ENCODE measurements at places on chromosomes 2 and 18.

- DNase-seq, result no peak
Measured at GRCh38 chr2:96867756-96868554, 1.9 kb downstream of the SEMA4C start.

DNA sequence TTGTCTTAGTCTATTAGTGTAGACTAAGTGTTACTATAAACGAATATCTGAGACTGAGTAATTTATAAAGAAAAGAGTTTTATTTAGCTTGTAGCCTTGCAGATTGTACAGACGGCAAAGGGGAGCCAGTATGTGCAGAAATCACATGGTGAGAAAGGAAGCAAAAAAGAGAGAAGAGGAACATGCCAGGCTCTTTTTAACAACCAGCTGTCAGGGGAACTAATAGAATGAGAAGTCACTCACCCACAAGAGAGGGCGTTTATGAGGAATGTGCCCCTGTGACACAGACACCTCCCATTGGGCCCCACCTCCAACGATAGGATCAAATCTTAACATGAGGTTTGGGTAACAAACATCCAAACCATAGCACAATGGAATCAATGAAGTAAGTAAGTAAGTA, 20.6 kb upstream of the ZNF804A start:
- no peak for DNase-seq

DNA sequence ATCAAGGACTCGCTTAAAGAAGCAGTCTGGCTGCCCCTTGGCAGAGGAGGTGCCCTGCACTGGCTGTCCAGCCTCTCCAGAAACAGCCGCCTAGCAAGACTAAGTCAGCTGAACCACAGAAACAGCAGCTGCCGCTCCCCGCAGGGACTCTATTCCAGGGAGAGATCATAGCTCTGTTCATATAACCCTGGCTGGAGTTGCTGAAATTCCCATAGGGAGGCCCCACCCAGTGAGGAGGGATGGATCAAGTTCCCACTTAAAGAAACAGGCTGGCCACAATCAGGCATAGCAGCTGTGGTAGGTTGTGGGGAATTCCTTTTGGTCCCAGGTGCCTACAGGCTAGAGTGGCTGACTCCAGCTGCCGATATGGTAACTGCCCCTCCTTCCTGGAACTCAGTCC, 74.2 kb upstream of the MC4R start:
- DNase-seq, result no peak

DNA sequence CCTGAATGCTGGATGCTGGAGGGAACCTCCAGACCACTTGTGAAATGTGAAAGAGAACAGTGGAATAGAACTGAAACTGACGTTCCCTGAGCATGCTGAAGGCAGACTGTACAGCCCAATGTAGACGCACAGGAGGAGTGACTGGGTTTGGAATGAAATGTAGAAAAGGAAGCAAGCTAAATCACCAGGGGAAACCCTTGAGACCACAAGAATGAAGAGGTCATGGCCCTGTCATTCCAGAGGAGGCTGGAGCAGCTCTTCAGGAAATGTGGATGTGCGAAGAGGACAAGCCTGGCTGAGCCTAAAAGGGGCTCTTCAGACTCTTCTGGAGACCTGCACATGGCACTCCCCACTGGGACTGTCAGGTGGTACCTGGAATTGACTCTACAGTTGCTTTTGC, 118.5 kb upstream of the ALPP start:
- no peak for DNase-seq

- DNase-seq, result no peak
Measured at GRCh38 chr18:22285361-22286140, 116.2 kb downstream of the GATA6 start.

GRCh38 chr2:152826581-152827279, 108.3 kb downstream of the ARL6IP6 start:
- DNase-seq, result no peak

DNA sequence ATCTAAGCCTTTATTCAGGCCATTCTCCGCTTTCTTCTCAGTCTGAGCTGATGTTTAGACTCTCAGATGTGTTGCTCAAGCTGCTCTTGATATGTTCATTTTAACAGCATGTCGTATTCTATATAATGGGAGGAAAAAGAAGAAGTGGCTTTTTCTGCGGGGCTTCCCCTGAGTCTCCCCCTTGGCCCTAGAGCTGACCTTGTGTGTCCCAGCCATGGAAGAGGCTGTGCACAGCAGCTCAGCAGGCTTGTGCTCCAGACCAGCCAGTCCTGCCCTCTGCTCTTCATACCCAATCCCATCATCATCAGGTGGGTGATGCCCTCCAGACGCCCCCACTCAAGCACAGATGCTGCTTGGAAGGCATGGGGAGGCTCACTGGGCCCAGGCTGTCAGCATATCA, 155.1 kb upstream of the CELF4 start:
- DNase-seq, result no peak

GRCh38 chr2:70133491-70134322, 46.4 kb downstream of the PCBP1 start:
- DNase-seq, result peak; percentile 56

DNA sequence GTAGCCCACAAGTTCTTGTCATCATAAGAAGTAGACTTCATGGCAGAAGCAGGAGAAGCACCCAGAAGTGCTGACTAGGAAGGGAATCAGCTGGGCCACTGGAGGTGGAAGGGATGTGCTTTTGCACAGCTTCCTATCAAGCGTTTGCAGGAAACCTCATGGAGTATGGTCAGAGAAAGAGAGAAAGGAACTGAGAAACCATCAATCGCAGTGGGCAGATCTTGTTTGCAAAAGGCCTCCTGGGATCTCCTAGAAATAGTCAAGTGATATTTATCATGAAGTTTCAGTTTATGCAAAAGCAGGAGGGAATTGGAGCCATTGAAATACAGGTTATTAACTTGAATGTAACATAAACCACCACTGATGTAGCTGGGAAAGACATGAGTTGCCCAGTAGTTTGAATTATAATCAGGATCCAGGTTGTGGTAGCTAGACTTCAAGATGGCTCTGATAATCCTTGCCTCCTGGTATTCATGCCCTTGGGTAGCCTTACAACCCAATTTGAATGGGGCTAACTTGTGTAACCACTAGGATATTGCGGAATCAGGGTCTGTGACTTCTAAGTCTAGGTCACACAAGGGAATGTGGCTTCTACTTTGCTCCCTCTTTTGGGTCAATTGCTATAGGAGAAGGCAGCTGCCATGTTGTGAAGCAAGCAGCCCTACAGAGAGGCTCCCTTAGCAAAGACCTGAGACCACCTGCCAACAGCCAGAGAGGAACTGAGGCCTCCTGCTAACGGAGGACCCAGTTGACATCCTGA, 69.8 kb upstream of the TCF4 start:
- DNase-seq, result no peak

GRCh38 chr2:74327199-74327598, 16.0 kb downstream of the SLC4A5 start:
- no peak for DNase-seq

DNA sequence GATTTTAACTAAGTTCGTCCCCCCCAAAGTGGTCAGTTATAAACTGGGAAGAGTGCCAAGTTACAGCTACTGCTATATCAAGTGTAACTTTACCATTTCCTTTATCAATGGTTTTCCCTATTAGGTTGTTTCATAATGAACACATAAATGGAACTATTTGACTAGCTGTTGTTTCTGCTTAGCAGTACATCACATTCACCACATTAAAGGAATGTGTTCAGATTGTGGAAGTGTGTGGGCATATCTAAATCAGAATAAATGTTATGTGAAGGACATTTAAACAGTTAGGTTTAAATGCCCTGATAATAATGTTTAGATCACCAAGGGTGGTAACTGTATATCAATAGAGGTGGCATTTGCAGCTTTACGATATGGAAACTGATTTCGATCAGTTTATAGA, 45.1 kb downstream of the SLC9A4 start:
- DNase-seq, result no peak

DNA sequence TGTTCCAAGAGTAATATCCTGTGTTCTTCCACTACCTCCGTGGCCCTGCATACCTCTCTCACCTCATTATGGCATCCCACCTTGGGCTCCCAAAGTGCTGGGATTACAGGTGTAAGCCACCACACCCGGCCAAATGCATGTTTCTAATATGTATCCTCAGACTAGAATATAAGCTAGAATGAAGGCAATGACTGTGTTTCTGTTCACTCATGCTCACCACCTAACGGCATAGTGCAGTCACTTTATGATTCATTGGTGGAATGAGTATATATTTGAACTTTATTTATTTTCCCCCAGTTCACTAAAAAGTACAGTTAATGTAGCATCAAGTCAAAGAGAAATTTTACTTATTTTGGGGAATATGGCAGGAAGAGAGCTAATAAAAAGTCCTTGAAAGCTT, 11.3 kb downstream of the PIGN start:
- peak; percentile 11 for DNase-seq

DNA sequence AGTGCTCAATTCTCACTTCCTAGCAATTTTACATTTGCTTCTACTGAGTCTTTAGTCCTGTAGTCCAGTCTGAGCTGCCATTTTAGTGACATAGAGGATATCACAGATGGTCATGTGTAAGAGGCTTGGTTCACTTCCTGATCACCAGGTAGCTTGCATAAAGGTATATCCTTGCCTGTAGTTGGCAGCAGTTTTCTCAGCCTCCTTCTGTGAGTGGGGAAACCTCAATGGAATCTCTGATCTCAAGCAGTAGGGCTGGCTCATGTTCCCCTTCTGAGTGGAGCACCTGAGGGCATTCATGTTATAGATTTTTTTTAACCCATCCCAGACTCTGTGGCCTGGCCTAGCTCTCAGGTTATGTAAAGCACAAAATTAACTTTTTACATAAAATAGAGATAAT, 278.4 kb downstream of the RDH14 start:
- no peak for DNase-seq

GRCh38 chr18:42730272-42730671, 385.2 kb downstream of the RIT2 start:
- DNase-seq, result no peak

DNA sequence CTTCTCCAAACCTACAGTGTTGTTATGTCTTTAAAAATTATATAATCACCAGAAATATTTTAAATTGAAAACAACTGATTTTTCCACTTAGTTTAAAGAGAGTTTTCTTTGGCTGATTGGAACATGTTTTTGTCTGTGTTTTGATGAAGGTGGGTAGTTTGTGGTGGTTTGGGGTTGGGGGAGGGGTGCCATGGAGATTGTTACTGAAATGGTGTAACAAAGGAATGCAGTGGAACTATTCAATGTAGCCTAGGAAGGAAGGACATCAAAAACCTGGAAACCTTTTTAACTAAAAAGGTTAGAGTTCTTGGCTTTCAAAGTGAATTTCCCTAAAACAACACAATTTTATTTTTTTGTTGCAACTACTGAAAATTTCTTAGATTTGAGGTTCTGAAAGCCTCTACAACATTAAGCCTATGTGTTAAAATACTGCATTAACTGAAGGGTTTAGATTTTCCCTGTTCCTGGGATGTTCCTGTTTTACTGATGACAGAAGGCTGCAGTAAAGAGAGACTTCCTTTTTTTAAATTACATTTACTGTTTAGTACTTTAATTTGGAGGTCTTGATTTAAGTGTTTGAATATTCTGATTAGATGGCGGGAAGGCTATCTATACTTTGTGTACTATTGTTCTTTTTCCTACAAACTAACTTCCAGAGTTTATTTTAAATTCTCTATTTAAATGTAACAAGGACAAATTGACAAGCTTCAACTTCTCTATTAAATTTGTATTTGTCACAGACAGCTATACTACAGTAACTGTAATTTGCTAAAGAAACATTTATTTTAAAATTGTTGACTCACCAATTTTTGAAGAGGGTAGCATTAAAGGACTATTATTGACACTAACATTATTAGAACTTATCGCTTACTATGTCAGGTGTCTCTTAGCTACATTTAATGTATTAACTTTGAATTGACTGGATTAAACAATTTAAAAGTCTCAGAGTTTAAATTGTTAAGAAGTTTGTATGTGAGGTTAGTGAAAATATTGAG, 87.7 kb downstream of the LIMS1 start:
- DNase-seq, result no peak

- DNase-seq, result no peak
Measured at GRCh38 chr18:46360102-46360699, 256.0 kb downstream of the HAUS1 start.

- peak; percentile 45 for DNase-seq
Measured at GRCh38 chr2:74507926-74508520, 528 bp upstream of the PCGF1 start.

DNA sequence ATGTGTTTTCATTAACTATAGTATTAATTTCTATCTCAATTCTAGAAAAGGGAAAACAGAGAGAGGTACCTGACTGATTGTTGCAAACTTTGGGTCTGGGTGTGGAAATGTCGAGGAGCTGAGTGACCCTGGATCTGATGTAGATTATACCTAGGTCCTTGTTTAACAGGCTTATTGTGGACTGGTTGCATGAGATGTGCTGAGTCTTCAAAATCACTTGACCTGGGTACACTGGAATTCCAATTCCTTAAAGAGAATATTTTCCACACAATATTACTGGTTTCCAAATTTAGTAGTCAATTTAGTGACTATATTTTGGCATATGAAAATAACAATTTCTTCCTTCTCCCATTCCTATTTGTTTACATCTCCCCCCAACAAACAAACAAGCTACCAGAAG, 13.6 kb downstream of the DUSP11 start:
- no peak for DNase-seq

DNA sequence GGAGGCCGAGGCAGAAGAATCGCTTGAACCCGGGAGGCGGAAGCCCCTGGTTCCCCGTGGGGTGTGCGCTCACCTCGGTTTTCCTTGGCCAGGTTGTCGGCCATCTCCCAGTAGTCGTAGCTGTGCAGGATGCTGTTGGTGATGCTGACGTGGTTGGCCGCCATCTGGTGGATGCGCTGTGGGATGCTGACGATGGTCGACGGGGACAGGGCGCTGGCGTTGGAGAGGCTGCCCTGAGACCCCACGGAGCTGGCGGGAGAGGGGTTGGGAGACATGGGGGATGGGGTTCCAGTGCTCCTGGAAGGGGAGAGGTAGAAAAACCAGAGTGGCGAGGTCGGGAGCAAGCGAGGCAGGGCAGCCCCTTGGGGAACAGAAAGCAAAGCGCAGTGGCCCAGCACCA, 64.4 kb upstream of the REV1 start:
- no peak for DNase-seq

GRCh38 chr2:241933179-241933911, 63.8 kb downstream of the RTP5 start:
- no peak for DNase-seq

DNA sequence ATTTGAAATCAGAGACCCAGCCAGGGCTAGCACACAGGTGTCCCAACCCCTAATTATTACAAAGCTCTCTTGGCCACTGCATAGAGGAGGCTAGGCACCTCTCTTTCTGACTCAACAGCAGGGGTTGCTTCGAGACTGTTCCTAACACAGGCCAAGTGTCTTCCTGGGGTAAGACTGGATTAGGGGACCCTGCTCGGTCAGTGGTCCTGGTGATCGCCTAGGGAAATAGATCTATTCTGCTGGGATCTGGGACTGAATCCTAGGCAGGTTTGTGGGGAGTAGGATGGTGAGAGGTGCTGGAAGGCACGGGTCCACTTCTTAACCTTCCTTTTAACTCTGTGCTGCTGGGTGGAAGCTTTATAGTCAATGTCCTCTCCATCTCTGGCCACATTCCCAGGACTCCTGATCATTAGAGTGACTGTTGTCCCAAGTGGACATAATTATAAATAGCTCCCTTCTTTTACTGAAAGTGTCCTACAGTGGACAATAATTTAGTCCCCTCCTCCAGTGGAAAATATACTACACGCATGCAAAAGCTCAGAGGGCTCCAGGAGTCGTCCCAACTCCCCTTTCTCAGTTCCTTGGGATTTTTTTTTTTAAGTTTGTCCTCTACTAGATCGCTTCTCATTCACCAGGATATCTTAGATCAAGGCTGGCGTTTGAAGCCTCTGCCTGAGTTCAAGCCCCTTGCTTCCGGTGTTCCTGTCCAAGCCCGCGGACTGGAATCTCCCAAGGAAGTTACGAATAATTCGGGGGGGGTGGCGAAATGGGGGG, 1.3 kb upstream of the TRIB2 start:
- DNase-seq, result no peak

Data from activated naive CD4-positive, alpha-beta T cell treated with anti-CD3 and anti-CD28 coated beads for 36 hours (primary cell).